Transverse colon (tissue), 4 donors: ENCODE measurements at places on chromosomes 6 and 20. TPM values are rescaled to one million over a fixed set of nuclear protein-coding genes. Genes with fewer than 3 reads are reported as not detected.

DNA sequence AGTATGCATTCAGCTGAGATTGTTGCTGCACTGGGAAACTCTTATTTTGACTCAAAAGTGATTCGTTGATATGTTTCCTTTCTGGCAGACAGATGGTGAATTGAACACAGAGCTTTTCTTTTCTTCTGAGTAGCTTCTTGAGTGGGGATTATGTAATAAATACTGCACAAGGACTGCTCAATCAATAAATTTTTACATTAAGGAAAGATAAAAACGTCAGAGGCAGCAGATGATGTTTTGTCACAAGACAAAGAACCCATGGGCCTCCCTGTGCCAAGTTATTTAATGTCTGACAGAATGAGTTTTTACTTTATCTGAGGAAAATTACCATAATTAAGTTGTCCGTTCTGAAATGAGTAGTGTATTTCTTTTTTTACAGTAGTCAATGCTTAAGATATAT, 460.3 kb downstream of the UTRN start:
- no peaks in the 10 kb centered on the region for H3K27me3 ChIP-seq
- H3K36me3 ChIP-seq = no peaks in the 10 kb centered on the region
- H3K4me1 ChIP-seq = no peaks in the 10 kb centered on the region

GRCh38 chr20:59949911-59950310, 8.3 kb upstream of the CDH26 start:
- no peaks in the 10 kb centered on the region for H3K36me3 ChIP-seq
- H3K4me1 ChIP-seq = no peaks in the 10 kb centered on the region
- H3K4me3 ChIP-seq = no peak overlapping the region

DNA sequence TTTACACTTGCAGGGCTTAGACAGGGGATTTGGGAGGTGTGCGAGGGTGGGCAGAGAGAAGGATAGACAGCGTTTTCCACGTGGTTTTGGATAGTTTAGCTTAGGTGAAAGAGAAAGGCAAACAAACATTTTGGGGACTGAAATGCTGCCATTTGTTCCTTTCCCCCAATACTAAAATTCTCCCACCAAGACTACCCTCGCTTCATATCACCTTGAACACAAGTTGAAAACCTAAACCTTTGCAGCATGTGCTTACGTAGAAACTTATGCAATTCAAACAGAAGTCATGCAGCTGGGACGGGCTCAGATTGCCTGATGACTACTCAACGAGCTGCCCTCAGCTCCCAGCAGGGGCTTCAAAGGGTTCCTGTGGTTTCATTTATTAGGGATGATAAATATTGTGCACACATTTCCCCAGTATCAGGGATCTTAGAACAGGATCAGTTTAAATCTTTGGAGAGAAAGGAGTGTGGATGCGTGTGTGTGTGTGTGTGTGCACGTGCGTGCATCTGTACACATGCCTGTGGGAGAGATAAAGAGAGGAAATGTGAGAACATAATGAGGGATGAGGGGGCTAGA, 77.3 kb downstream of the SLC22A23 start:
- H3K4me3 ChIP-seq = no peak overlapping the region
- DNase-seq = no peak
- H3K4me1 ChIP-seq = peaks cover 30% of the 10 kb centered on the region

DNA sequence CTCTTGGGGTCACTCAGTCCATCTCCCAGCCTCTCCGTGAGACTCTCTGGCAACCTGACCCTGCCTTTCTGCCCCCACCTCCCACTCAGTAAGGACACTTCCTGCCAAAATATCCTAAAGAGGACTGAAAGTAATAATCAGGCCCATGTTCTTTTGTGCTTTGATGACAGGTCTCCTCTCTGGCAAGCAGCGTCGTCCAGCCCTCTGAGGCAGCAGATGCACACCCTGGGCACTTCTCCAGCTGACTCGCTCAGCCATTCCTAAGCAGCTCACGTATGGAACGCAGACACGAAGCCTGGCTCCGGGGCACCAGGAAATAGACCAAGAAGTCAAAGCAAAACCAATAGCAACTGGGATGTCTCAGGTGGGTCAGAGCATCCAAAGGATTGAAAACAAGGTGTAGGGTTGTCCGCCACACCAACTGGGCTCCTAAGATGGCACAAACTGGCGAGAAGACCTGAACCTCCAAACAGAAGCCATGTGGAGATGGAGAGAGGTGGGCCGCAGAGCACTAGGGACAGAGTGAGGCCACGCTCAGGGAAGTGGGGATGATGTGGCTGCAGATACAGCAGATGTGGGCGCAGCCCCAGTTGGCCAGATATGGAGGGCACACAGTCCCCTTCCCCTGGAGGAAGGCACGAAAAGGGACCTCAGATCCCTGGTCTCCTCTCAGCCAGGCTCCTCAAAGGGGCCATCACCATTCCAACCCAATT, 99.3 kb downstream of the PRND start:
- H3K27ac ChIP-seq = no peak overlapping the region
- H3K36me3 ChIP-seq = no peaks in the 10 kb centered on the region
- H3K4me1 ChIP-seq = peaks cover 6% of the 10 kb centered on the region
- peaks cover 21% of the 10 kb centered on the region for H3K27me3 ChIP-seq

The PLG gene
- not detected for total RNA-seq

- DNase-seq = no peak
- H3K4me3 ChIP-seq = no peak overlapping the region
- no peaks in the 10 kb centered on the region for H3K27me3 ChIP-seq
- H3K36me3 ChIP-seq = no peaks in the 10 kb centered on the region
- H3K4me1 ChIP-seq = peaks cover 33% of the 10 kb centered on the region
Measured at GRCh38 chr6:42820512-42821340, 38.9 kb downstream of the BICRAL start.

DNA sequence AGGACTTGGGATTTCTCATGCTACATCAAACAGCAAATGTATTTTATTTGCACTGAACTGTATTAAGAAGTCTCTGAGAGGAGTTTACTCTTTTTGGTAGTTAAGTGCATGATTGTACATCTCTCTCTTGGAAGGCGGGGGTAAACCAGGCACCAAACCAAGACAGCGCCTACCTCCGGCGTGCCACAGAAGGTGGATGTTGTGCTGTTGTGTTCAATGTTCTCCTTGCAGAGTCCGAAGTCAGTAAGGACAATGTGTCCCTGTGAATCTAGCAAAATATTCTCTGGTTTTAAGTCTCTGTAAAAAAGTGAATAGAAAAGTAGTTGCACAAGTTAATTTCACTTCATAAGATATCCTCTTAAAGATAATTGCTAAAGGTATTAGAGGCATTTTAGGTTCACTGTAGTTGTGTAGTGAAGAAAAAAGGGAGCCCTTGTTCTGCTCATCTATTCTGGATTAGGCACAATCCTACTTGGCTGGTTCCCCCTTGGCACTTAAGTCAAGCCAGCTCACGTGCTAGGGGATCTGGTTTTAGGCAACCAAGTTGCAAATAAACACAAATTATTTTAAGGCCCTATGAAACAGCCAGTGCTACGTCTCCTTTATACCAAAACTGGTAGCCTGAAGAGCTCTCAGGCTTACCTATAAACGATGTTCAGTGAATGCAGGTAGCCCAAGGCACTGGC, 119.7 kb upstream of the SLC2A12 start:
- H3K4me3 ChIP-seq = peak overlapping the region; percentile 72
- H3K27ac ChIP-seq = peak overlapping the region; percentile 94
- H3K4me1 ChIP-seq = no peaks in the 10 kb centered on the region

The HDGFL1 gene
- total RNA-seq = not detected

DNA sequence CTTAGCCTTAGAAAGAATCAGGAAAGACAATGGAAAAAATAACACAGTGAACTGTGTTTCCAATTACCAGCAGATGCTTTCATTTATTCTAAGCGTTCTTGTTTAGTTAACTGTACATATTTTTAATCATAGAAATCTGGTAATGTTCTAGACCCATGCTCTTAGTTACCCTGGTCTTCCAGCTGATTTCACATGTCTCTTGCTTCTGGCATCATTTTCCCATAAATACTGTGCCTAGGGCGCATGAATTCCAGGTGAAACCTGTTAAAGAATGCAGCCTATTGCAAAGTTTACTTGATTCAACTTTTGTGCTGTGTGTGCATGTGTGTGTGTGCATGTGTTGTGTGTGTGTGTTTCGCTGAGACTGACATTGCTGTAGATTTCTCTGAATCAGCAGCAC, 178.6 kb downstream of the PDE7B start:
- no peaks in the 10 kb centered on the region for H3K36me3 ChIP-seq
- H3K4me1 ChIP-seq = no peaks in the 10 kb centered on the region
- no peak for DNase-seq
- H3K4me3 ChIP-seq = no peak overlapping the region
- H3K27me3 ChIP-seq = no peaks in the 10 kb centered on the region

The TFAP2D gene
- not detected for total RNA-seq

The CFB gene
- 9.0 TPM for total RNA-seq

- no peaks in the 10 kb centered on the region for H3K36me3 ChIP-seq
- H3K27me3 ChIP-seq = no peaks in the 10 kb centered on the region
- H3K4me1 ChIP-seq = no peaks in the 10 kb centered on the region
- DNase-seq = peak; percentile 8
- H3K4me3 ChIP-seq = no peak overlapping the region
Measured at GRCh38 chr6:23180504-23181293, 611.3 kb downstream of the HDGFL1 start.

DNA sequence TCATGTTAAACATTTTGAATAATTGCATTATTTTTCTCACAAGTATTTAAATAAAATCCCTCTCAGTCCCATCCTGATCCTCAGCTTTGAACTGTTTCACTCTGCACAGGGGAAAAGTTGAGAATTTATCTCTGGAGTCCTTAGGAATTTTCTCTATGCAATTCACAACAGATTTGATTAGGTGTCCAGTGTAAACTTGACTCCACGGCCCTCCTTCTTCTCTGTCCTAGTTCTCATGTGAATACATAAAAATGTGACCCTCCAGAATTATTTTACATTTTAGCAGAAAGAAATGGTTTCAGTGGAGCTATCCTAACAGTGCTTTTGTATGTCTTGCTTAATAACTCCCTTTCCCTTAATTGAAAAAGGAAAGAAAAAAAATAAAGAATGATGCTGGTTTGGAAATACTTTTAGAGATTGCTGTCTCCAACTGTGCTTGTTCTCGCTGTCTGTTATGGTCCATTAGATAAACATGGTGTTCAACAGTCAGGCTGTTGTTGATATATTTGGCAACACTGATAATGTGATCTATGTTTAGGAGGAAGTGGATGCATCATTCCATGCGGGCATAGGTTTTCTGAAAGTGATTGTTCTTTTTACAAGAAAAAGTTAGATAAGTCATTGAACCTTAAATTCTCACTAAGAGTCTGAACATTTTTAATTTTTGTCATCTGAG, 599.4 kb upstream of the CITED2 start:
- no peak overlapping the region for H3K4me3 ChIP-seq
- H3K27ac ChIP-seq = peak overlapping the region; percentile 41
- no peak for DNase-seq
- H3K27me3 ChIP-seq = no peaks in the 10 kb centered on the region

The RAD21L1 gene
- total RNA-seq = not detected

DNA sequence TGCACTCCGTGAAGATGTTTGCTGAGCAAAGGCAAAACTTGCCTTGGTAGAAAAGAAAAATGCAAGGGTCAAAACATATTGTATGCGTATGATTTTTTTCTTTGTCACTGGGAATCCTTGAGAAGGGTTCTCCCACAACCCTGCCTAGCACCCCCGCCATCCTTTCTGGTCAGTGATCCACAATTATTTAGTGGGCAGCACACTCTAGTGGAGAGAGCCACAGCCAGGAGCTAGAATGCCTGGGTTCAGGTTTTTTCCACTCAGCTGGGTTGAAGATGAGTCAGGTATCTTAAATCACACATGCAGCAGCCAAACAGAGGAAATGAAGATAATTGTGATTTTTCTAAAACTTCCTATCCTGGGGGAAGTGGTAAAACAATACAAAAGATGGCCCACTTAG, 243.1 kb downstream of the PKHD1 start:
- no peaks in the 10 kb centered on the region for H3K27me3 ChIP-seq
- DNase-seq = no peak
- H3K27ac ChIP-seq = no peak overlapping the region

- H3K36me3 ChIP-seq = no peaks in the 10 kb centered on the region
- no peak overlapping the region for H3K4me3 ChIP-seq
- no peak overlapping the region for H3K27ac ChIP-seq
- H3K27me3 ChIP-seq = no peaks in the 10 kb centered on the region
- H3K4me1 ChIP-seq = no peaks in the 10 kb centered on the region
- DNase-seq = no peak
Measured at GRCh38 chr6:168131464-168132415, 52.7 kb upstream of the FRMD1 start.

GRCh38 chr6:119379809-119380208, 30.2 kb upstream of the MAN1A1 start:
- no peak overlapping the region for H3K4me3 ChIP-seq
- no peaks in the 10 kb centered on the region for H3K27me3 ChIP-seq
- DNase-seq = no peak
- H3K27ac ChIP-seq = no peak overlapping the region
- H3K36me3 ChIP-seq = no peaks in the 10 kb centered on the region

GRCh38 chr6:33288921-33289783, at the start of the genes PFDN6 and WDR46:
TSS of gene PFDN6 (plus strand) at chr6:33289601. CDS start at chr6:33289857, 256 bp downstream.
TSS of gene WDR46 (minus strand) at chr6:33289239. CDS start at chr6:33289170, 69 bp downstream.
- peak; percentile 84 for DNase-seq
- H3K27ac ChIP-seq = peak within 1 kb of the TSS; percentile 89
- H3K27me3 ChIP-seq = no peaks in the 10 kb centered on the region

DNA sequence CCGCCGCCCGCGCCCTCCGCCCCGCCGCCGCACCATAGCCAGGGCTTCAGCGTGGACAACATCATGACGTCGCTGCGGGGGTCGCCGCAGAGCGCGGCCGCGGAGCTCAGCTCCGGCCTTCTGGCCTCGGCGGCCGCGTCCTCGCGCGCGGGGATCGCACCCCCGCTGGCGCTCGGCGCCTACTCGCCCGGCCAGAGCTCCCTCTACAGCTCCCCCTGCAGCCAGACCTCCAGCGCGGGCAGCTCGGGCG, 1.5 kb downstream of the FOXC1 start:
- H3K36me3 ChIP-seq = no peaks in the 10 kb centered on the region
- no peak for DNase-seq
- no peak overlapping the region for H3K4me3 ChIP-seq
- H3K27ac ChIP-seq = no peak overlapping the region
- H3K27me3 ChIP-seq = peaks cover 92% of the 10 kb centered on the region

The SDCBP2 gene
- total RNA-seq = 132 TPM

DNA sequence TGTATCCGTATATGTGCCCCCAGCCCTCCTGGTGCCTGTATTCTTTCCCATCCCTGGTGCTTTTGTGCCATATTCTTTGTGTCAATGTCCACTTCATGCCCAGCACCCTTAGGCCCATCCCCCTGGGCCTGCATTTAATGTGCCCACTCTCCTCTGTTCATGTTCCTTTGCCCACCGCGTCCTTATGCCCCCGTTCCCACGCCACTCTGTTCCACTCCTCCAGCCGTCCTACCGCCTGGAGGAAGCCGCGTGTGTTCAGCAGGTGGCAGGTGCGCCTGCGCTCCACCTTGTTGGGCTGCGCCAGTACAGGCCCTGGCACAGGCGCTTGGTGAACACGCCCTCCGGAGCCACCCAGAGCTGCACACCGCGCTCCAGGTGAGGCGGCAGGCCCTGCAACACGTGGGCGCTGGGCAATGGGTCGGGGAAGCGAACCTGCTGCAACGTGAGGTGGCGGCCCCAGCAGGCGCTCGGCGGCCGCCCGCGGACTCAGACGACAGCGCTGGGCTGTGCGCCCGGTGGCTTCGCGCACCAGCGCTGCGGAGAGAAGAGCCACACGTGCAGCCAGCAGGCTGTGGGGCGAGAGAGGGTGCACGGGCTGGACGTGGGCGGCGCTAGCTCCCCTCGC, 4.0 kb upstream of the FOXS1 start:
- no peaks in the 10 kb centered on the region for H3K36me3 ChIP-seq
- H3K27ac ChIP-seq = no peak overlapping the region
- H3K27me3 ChIP-seq = peaks cover 34% of the 10 kb centered on the region

GRCh38 chr6:13178107-13178506, 150.2 kb downstream of the TBC1D7 start:
- H3K36me3 ChIP-seq = no peaks in the 10 kb centered on the region
- DNase-seq = no peak
- no peaks in the 10 kb centered on the region for H3K27me3 ChIP-seq
- no peaks in the 10 kb centered on the region for H3K4me1 ChIP-seq
- no peak overlapping the region for H3K27ac ChIP-seq
- no peak overlapping the region for H3K4me3 ChIP-seq

GRCh38 chr20:664151-664550, 11.2 kb upstream of the SRXN1 start:
- no peaks in the 10 kb centered on the region for H3K36me3 ChIP-seq
- DNase-seq = no peak
- no peak overlapping the region for H3K4me3 ChIP-seq
- H3K27me3 ChIP-seq = peaks cover 91% of the 10 kb centered on the region
